NCI-H187 treated with DMSO at 0.1 percent for 48 hours (cell line): ENCODE measurements at places on chromosomes 3 and 15.

GRCh38 chr3:30904996-30905395 is 10.5 kb upstream of the GADL1 start:
- DNase-seq = no peak

DNA sequence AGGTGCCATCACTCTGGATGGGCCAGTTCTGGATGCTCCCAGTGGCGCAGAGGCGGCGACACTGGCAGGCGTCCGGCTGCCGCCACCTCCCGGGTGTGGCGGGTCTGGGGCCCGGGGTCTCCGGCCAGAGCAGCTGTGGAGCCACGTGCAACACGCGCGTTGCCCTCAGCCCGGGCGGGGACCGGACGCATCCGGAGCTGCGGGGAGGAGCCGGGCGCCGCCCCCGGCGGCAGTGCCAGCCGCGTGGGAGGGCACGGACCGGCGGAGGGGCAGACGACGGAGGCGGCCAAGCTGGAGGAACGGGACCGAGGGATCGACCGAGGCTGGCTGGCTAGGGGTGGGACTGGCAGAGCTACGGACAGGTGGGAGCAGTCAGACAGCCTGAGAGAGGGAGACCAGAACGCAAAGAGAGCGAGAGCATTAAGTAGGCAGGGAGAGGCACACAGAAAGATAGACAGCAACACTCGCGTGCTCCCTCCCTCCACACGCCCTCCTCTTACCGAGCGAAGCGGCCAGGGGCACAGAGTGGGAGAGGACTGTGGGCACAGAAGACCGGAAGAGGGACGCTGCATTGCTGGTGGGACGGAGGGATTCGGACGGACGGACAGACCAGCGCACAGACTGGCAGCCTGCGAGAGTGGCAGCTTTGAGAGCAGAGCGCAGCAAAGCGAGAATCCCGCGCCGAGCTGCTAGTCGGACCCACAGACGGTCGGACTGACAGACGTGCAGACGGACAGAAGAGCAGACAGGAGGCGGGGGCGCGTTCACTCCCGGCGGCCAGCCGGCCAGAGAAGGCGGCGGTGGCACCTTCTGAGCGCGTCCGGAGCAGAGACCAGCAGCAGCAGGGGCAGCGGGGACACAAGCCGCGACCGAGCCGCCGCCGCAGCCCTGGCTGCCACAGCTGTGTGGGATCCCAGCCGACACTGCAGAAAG is at the start of gene ARPP21:
TSS of gene ARPP21 (plus strand) at position 272 of the 933 bp plus-strand sequence. CDS start 42,227 bp downstream, outside the sequence.
- no peak for DNase-seq

DNA sequence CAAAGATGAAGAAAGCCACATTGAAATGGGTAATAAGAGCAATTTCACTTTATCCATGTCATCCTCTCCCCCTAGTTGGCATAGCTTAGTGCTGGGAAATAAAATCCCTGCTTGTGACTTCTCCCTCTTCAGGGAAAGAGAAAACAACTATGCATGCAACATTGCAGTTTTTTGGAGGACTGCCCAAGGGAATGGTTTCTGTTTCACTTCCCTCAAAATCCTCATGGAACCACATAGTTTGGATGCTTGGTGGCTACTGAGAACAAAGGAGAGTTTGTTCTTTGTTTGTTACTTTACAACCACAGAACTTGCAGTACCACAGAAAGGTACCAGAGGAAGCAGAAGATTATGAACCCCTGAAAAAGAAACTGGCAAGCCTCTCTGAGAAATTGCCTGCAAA is 384.6 kb upstream of the RORA start:
- DNase-seq = no peak

GRCh38 chr3:15107075-15107947 is 8.4 kb upstream of the RBSN start:
- no peak for DNase-seq

GRCh38 chr3:107861904-107862303 is 228.9 kb downstream of the CD47 start:
- no peak for DNase-seq

DNA sequence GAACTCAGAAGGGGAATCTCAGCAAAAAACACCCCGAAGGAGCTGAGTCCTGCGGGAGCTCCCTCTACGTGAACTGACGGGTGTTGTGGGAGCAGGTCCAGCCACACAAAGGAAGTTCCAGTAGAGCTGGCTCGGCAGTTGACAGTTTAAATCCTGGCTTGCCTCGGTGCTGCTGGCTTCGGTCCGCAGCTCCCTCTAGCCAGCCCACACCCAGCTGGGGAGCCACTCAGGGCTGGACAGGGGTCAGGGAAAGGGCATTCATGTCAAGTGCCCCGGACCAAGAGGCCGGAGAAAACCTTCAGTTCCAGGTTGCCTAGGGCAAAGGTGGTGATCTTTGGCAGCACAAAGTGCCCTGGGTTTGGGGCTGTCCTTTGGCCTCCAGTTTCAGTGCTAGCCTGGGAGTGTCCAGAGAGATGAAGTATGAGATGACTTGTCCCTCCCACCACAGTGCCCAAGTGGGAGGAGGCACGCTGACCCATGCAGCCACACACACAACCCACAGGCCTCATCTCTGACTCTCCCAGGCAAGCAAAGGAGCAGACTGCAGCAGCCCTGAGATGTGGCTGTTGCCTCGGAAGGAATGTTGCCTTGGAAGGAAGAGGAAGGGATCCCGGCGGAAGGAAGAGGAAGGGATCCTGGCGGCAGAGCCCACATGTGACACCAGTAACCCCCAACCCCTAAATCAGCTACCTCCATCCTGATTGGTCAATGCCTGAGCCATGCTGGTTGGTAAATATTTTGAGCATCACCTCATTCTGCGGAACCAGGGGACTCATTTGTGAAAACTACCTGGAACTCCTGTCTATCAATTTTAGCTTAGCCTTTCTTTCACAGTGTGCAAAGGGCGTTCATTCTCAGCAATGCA is 13.9 kb upstream of the ANPEP start:
- DNase-seq = no peak

GRCh38 chr3:70873686-70874085 is 561.2 kb upstream of the MDFIC2 start:
- DNase-seq = no peak

DNA sequence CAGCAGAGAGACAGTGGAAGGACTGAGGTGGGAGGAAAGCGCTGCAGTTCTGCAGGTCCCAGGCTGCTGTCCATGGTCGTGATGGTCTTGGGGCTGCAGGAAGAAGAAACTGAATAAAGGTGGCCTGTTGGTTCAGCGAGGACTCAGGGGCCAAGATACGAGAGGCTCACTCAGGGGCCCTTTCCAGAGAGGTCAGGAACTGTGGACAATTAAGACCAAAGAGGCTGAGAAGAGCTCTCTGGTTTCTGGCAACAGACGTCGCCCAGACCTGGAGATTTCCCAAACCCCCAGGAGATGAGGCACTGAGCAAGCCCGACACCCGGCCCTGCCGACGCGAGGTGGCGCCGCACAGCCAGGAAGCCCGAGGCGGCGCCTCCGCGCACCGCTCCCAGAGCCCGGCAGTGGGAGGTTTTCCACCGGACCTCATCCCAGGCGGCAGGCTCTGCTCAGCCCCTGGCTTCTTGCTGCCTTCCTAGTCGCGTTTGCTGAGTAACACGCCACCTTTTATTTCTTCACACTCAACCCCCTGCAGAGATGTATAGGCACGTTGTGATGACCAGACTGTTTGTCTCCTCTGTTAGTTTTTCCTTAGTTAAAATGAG is 56.4 kb upstream of the ARRDC4 start:
- no peak for DNase-seq

- no peak for DNase-seq
Measured at GRCh38 chr3:42718338-42718737, 15.7 kb upstream of the HHATL start.

- DNase-seq = no peak
Measured at GRCh38 chr3:43096761-43097160, 9.1 kb downstream of the POMGNT2 start.

DNA sequence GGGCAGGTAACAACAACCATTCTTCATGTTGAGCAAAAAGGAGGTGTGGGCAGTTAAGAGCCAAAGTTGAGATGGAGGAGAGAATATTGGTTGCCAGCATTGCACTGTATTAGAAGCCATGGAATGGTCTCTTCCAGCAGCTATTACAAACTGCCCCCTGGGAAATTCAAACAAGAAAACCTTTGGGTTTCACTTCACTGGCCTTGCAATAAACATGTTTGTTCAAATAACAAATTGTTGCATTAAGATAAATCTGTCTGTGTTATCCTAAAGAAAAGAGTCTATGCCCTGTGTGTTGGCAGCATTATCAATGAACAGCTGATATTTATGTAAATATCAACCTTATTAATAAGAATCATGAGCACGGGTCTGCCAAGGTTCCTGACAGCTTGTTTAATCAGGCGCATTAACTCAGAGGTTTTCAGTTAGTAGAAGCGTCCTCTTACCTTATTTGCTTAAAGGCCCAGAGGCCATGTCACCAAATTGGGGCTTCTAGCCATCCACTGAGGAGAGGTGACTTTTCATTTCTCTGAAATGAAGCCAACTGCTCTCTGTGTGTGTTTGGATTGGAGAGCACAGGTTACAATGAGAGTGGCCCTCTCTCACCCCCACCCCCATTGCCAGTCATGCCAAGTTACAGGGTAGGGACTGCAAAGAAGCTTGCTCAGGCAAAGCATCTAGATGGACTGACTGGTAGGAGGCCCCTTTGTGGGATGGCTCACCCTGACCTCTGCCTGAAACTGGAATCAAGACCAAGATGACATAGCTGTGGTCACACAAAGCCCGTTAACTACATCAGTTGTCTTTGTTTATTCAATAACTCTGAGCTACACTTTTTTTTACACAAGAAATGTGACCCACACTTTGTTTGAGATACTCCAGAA is 10.5 kb downstream of the FILIP1L start:
- no peak for DNase-seq

DNA sequence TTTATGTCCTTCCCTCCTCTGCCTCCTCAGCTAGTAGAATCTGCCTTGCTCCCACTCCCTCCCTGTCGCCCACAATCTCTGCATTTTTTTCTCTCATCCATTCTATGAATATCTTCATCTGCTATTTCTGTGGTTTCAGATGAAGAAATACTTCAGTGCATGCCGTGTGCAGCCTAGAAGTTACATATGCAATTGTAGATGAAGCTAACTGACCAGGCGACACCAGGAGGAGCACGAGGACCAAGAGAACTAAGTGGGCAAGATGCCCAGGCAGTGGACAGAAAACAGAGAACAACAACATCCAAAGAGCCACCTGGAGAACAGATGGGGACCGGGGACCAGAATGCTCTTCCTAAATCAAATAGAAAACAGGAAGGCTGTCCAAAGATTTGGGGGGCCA is 121.4 kb upstream of the ATP11B start:
- DNase-seq = no peak

DNA sequence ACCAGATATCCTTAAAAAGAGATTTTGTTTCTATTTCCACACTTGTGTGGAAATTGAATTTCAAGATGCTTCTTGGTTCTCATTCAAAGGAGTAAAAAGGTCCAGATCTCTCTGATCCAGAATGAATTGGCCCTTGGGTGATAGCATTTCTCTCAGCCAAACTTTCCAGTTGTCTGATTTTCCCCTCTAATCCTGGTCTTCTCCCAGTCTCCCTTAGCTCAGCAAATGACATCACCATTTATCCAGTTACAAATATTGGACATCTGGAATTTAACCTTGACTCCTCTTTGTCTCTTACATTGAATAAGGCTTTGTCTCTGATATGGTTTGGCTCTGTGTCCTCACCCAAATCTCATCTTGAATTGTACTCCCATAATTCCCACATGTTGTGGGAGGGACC is 10.2 kb upstream of the FGF7 start:
- DNase-seq = no peak

- no peak for DNase-seq
Measured at GRCh38 chr3:132418916-132419315, 1.6 kb downstream of the DNAJC13 start.

GRCh38 chr3:137110392-137110996 is 152.7 kb downstream of the IL20RB start:
- no peak for DNase-seq

GRCh38 chr3:8766148-8766547 is 3.3 kb downstream of the OXTR start:
- no peak for DNase-seq

DNA sequence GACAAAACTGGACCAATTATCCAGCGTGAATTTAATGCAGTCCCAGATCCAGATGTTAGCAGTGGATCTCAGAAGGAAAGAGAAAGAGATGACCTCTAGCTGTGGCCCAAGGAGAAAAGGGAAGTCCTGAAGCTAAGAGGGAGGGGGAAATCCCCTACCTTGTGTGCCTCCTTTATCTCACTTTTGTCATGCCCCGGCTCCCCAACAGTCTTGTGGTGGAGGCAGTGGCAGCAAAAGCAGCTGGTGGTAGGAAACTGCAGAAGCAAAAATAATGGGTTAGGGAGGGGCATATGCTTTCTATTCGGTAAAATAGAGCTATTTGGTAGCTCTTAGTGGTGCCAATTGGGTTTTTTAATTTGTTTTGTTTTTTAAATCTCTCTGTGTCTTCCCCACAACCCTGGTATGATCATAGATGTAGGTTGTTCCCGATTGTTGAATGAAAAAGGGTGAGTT is 56.5 kb downstream of the MCTP2 start:
- DNase-seq = no peak

- no peak for DNase-seq
Measured at GRCh38 chr3:113631573-113631972, 64.9 kb downstream of the USF3 start.

DNA sequence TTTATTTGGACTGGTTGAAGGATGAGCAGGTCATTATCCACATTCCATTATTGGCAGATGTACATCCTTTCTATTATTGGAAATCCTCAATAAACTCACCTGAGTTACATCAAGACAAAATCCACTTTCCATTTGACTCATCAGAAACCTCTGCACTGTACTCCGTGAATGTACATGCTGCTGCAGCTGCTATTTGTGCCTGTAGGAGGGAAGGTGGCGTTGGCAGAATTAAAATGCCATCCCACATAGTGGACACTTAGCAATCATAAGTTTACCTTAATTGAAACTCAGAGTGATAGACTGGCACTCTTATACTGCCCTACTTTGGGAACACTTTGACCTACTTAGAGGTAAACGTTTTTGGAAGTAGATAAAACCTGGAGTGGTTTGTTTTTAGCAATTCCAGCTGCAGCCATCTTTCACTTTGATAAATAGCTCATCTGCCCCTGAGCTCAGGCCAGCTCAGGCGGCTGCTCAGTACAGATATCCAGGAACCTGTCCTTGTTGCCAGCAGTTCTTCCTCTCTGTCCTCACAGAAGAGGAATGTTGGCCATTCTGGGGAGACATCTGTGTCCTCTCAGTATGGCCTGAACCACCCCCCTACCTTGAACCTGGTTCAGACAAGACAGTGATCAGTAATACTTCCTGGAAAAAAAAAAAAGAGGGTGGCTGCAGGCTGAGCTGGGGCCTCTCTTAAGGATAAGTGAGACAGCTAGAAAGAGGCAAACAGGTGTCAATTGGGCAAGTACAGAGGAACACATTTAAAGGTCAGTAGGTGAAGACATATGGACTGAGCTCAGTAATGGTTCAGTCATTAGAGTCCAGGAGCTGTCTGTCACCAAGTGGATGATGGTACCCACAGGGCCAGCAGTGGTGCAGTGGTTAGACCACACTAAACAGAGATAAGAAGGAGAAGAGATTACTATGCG is 153.4 kb upstream of the UMPS start:
- DNase-seq = no peak

- no peak for DNase-seq
Measured at GRCh38 chr3:102081572-102082289, 232.4 kb downstream of the NFKBIZ start.

- DNase-seq = no peak
Measured at GRCh38 chr15:94231723-94232468, 535 bp downstream of the MCTP2 start.

GRCh38 chr15:69104050-69104750 is 56.2 kb upstream of the GLCE start:
- DNase-seq = no peak
